NCI-H1417 treated with DMSO at 0.1 percent for 48 hours (cell line): ENCODE measurements at places on chromosomes 5 and 9.

DNA sequence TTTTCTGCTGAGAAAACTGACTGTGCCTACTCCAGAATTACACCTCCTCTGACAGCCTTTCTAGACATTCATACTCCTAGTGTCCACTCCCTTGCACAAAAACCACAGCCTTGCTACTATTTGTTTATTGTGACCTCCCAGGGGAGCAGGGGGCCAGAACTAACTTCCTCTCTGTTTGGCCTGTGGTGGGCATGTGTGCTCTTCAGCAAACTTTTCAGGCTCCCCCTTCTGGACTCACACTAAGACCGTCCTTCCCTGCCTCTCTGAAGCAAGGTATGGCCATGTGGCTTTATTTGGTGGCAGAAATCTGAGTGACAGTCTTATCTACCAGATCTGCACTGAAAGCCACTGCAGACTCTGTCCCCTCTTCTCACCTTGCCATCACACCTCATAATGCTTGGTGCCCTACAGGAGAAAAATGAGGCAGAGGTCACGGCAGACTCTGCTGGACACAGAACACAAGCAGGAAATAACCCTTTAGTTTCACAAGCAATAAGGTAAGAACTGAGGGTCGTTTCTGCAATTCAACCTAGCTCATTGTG, 28.2 kb downstream of the LIFR start:
- no peak for DNase-seq

- no peak for DNase-seq
These were observed 50.1 kb downstream of the SLC1A3 start for GRCh38 chr5:36656556-36656955.

- no peak for DNase-seq
These were observed 33.5 kb upstream of the HOMER1 start for GRCh38 chr5:79547429-79547822.

- no peak for DNase-seq
These were observed 51.4 kb downstream of the CDH9 start for GRCh38 chr5:26986985-26987384.

GRCh38 chr9:35395076-35395705, 94.7 kb upstream of the RUSC2 start:
- DNase-seq: no peak

DNA sequence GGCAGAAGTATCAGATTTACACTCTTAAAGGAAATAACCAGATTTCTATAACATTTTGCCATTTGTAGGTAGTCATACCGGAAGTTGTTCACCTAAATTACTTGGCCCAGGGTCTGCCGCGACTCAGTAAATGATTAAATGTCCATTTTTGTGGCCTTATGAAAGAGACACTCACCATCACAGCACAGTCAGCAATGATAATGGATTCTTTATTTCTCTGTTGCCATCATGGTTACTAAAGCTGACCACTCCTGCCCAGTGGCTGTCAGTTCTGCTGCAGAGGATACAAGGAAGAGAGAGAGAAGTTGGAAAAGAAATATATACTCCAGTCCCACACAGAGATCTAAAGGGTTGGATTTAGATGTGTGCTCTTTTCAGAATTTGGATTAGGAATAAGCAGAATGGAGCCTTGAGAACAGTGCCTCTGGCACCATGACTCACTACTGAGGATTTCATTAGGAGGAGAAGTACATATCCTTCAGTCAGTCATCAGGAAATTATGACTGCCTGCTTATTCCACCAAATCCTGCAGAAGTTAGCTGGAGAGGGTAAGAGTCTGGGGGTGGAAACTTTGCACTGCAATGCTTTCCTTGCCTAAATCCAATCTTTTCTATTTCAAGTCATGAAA, 72.8 kb upstream of the EFNA5 start:
- no peak for DNase-seq

GRCh38 chr9:14250794-14251153, 63.2 kb downstream of the NFIB start:
- no peak for DNase-seq

- DNase-seq: no peak
These were observed 38.7 kb downstream of the PLEKHG4B start for GRCh38 chr5:130601-131131.

GRCh38 chr9:89407070-89407469, 88.8 kb downstream of the SECISBP2 start:
- DNase-seq: no peak

DNA sequence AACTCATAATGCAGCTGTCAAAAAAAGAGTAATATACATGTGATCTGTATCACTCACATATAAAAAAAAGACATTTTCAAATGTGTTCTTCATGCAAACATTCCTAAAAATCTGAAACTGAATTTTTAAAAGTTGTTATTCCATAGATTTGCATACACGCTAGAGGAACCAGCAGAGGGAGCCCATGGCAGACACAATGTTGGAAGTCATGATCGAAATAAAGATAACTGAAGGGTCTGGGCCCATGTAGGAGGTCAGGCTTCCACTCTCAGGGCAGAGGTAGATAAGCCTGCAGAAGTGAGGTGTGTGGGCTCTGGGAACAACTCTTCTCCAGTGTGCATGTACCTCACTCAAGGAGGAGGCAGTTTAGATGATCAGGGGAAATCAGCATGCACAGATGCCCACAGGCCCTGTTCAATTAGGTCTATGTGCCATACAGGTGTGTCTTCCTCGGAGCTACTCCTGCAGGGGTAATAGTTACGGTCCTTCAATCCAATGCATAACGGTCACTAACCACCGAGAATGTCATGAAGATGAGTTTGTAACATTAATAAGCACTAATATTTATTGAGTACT, 208.6 kb downstream of the EPB41L4A start:
- DNase-seq: no peak
